ENCODE measurements at places on chromosomes 5 and 9.
A peak's percentile ranks its signal among the peaks of the same experiment; 100 is the strongest.

DNA sequence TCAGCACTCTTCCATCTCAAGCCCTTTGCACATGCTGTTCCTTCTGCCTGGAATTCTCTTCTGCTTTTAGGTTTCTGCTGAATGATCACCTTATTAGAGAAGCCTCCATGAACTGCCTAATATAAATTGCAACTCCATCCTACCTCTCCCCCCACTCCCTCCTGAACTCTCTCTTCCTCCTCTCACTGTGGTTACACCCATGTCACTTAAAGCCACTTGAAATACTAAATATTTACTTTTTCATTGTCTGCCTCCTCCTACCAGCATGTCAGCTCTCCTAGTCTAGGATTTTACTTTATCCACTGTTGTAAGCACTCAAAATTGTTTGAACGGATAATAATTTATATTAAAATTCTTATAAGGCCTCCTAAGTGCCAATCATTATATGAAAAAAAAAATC is 43.8 kb downstream of the ACTL7B start:
- no peak for DNase-seq

DNA sequence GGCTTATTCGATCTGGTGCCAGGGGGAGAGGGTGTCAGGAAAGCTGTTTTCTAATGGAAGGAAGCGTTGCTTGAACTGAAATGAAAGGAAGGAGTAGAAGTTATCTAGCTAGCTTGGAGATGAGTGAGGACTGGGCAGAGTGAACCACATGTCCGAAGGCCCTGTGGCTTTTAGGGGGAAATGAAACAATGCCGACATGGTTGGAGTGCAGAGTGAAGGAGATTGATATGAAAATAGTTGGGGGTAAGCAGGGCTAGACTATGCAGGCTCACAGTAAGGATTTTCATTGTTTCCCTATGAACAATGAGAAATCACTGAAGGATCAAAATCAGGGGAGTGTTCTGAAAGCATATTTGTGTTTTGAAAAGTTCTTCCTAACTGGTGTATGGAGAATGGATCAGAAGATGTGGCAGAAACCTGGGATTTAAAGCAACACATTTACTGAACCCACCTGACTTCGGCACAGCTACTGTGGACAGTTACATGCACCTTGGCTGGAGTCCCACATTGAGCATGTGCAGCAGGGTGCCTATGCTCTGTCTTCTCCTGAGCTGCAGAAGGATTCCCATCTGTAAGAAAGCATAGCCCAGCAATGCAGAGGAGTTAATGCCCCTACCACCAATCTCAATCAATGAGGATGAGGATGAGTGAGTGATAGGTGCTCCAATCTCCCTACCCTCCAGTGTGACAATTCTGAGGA is 144.4 kb upstream of the TBCA start:
- DNase-seq = no peak

DNA sequence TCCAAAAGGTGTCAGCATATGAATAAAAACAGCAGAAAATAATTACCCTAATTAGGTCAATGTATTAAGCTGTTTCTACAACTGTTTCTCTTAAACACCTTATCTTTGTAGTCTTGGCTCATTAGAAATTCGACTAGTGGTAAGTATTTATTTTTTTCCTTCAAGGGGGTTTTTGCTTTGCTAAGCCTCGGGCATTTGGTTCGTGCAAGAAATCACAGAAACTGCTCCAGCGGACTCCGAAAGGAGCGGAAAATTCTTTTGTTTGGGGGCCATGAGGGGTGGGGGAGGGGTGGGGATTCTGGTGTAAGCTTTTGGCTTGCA is 757 bp downstream of the ZBED3 start:
- DNase-seq = no peak

DNA sequence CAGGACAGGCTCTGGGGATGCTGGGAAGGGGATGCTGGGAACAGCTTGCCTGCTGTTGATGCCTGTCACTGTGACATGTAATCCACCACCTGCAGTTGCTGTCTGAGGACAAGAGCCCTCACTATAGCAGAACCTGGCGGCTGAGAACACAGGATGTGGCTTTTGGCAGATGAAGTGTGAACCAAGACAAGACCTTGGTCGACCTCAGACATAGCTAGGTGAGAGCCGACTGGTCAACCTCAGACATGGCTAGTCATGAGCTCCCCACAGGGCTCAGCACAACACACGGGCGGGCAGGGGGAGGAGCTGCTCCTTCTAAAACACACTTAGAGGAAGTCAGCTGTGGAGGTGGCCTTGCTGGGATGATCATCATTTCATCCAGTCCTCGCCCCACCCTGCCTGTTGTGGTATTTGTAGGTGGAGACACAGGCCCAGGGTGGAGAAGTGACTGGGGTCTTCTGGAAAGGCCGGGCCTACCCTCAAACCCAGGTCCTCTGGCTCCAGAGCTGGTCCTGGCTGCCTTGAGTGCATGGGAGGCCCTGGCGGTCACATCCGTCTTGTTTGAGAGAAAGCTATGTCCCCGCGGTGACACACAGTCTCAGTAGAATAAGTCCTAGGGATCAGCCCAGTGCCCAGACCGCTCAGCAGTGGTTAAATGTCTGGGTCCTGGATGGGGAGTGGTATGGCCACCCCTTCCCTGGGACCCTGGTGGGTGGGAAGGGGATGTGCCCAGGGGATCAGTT is 6.1 kb downstream of the SUSD3 start:
- DNase-seq = no peak

DNA sequence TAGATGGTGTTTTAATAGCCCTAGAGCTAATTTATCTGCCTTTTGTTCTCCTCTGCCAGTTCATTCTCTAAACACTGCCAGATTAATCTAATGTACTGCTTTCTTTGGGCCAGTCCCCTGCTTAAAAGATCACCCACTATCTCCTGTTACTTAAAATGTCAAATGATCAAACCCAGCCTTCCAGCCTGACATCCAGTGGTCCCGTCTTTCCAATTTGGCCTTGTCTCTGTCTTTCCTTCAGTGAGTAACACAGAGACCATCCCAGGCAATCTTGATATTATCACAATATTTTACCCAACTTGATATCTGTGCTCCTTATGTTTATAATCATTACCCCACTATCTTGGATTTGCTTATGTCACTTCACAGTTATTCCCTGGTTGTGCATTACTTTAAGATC is 12.0 kb downstream of the PRR16 start:
- no peak for DNase-seq

GRCh38 chr9:91496351-91496750 is 72.7 kb upstream of the NFIL3 start:
- no peak for DNase-seq

GRCh38 chr5:111606194-111606593 is 93.9 kb upstream of the STARD4 start:
- no peak for DNase-seq

- peak; percentile 64 for DNase-seq
These were observed 51.2 kb upstream of the GGTA1 start for GRCh38 chr9:121550569-121551512.

DNA sequence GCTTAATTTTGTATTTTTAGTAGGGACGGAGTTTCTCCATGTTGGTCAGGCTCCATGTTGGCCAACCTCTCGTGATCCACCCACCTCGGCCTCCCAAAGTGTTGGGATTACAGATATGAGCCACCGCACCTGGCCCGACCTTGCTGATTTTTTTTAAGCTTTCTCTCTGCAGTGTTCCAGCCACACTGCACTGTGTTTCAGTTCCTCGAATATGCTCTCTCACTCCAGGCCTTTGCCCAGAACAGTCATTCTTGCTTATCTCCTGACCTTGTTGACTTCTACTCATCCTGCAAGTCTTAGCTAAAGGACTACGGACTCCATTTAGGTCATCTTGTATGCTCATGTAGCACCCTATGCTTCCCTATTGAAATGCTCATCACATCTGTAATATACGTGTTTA is 3.3 kb downstream of the SNAPC3 start:
- DNase-seq = no peak

GRCh38 chr5:2466966-2467365 is 284.5 kb downstream of the IRX2 start:
- no peak for DNase-seq

GRCh38 chr9:2718001-2718697 is 839 bp downstream of the KCNV2 start:
- DNase-seq = no peak

DNA sequence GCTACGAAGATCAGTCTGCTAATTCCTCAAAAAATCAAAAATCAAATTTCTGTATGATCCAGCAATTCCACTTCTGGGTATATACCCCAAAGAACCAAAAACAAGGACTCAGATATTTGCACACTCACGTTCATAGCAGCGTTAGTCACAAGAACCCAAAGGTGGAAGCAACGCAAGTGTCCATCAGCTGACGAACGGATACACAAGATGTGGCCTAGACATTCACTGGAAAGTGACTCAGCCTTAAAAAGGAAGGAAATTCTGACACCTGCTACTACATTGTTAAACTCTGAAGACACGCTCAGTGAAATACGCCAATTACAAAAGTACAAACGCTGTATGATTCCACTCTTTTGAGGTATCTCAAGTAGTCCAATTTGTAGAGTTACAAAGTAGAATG is 93.3 kb downstream of the OTULIN start:
- no peak for DNase-seq

GRCh38 chr9:85268131-85268530 is 473.6 kb downstream of the AGTPBP1 start:
- DNase-seq = no peak

DNA sequence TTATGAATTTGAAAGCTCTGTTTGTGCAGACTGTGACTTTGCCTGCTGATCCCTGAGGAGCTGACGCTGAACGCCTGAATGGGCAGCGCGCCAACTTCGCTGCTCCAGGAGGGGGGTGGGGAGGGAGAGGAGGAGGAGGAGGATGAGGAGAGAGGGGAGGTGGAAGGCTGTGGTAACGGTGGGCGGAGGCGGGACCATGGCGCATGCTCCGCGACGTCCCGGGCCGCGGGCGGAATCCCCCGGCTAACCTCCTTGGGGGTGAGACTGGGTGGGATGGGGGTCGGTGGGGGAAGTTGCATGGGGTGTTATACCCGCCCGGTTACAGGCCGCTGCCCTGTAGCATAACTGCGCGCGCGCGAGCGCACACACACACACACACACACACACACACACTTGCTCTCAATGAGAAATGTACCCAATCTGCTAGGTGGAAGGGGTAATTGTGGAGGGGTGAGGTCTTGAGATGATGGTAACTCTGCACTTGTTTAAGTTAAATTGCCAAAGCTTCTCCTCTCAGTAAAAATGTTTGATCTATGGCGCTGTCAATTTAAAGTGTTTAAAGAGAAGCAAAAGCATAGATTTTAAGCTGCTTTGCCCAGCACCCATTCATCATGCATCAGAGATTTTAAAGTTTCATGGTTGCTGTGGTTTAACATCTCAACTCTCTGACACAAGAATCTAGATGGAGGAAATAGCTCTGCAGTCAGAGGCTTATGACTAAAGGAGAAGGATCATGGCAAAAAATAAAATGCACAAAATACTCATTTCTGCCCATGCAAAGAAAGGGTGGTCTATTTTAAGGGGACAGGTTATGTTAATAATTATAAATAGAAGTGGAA is 76.6 kb upstream of the TBCA start:
- DNase-seq = peak; percentile 82

- no peak for DNase-seq
These were observed 538.2 kb upstream of the ZNF462 start for GRCh38 chr9:106324591-106325280.

- DNase-seq = peak; percentile 75
These were observed 68.5 kb upstream of the RAI14 start for GRCh38 chr5:34587355-34588241.

GRCh38 chr5:142978252-142978651 is 208.1 kb downstream of the ARHGAP26 start:
- DNase-seq = no peak

DNA sequence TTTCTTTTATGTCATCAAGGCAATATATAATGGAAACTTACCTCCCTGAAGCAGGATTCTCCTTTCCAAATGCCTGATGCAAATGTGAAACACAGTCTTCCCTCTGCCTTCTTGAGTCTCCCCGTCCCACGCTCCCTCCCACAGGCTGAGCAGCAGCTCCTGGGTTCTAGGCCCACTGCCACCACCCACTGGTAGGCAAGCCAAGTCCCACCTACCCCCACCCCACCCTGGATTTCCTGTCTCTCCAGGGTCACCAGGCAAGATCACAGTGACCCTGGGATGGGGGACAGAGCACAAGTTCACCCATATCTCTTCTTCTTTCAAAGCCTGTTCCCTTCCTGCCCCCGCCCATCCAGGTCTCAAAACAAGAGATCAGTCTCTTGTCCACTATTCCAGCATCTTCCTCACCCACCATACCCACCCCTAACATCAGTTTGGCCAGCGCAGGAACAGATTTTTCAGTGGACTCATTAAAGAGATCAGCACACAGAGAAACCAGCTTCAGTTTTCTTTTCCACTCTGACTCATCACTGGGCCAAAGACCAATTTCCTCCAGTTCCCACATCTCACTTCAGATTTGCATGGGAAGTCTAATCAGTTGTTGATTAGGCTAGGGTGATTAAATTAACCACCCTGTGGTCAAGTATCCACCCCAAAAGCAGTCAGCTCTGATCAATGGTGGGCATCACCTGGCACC is 151.5 kb downstream of the ACTL7B start:
- peak; percentile 34 for DNase-seq

GRCh38 chr5:87195104-87195591 is 72.5 kb upstream of the RASA1 start:
- peak; percentile 78 for DNase-seq

DNA sequence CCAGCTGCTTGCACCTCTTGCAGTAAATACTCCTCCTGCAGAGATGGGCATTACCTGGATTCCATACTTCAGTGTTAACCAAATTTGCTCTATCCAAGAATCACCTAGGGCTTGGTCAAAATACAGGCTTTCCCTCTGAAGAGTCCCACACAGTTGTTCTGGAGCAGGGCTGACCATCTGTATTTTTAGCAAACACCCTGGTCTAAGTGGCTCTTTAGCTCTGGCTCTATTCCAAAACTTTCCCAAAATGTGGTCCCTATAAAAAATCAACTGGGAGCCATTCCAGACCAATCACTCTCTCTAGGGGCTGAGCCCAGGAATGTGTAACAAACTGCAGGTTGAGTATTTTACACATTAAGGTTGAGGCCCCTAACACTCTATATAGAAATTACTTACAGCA is 153.7 kb downstream of the SPOCK1 start:
- DNase-seq = no peak

GRCh38 chr9:129362287-129363000 is 184.4 kb upstream of the IER5L start:
- DNase-seq = no peak

- DNase-seq = no peak
These were observed 21.9 kb downstream of the DUSP1 start for GRCh38 chr5:172749076-172749475.

- DNase-seq = no peak
These were observed 993.9 kb upstream of the ACO1 start for GRCh38 chr9:31390403-31391025.

- no peak for DNase-seq
These were observed 11.4 kb upstream of the LECT2 start for GRCh38 chr5:135966165-135966564.

DNA sequence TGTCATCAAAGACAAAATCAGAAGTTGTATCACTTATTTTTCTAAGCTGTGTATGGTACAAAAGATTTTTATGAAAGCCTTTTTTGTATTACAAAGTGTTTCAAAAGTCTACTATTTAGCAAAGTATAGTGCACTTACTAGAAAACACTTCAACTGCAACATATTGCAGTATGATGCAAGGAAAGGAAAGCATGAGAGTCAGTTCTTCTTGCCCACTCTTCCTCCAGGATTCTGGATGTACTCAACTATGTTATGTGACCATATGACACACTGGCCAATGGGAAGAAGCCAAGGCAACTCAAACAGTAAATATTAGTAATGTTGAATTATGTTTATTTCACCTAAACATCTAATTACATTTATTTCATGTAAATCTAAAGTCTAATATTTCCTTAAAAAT is 49.5 kb upstream of the TYRP1 start:
- peak; percentile 33 for DNase-seq

Data from fibroblast of skin of right quadriceps (primary cell).